ENCODE measurements at places on chromosomes 5 and 9.
A peak's percentile ranks its signal among the peaks of the same experiment; 100 is the strongest.

GRCh38 chr9:89844535-89844934 lies 239.7 kb downstream of the GADD45G start:
- no peak for DNase-seq

GRCh38 chr5:10528827-10529226 lies 35.0 kb upstream of the ANKRD33B start:
- DNase-seq = no peak

GRCh38 chr9:101530076-101530711 lies 3.5 kb upstream of the RNF20 start:
- DNase-seq = peak; percentile 43

DNA sequence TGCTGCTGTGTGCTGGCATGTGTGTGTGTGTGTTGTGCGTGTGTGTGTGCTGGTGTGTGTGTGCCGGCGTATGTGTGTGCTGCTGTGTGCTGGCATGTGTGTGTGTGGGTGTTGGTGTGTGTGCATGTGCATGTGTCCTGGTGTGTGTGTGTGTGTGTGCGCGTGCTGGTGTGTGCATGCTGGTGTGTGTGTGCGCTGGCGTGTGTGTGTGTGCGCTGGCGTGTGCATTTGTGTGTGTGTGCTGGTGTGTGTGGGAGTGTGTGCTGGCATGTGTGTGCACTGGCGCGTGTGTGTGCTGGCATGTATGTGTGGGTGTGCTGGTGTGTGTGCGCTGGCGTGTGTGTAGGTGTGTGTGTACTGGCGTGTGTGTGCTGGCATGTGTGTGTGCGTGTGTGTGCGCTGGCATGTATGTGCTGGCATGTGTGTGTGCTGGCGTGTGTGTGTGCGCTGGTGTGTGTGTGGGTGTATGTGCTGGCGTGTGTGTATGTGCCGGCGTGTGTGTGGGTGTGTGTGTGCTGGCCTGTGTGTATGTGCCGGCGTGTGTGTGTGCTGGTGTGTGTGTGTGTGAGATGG lies 20.1 kb downstream of the UNC5A start:
- no peak for DNase-seq

DNA sequence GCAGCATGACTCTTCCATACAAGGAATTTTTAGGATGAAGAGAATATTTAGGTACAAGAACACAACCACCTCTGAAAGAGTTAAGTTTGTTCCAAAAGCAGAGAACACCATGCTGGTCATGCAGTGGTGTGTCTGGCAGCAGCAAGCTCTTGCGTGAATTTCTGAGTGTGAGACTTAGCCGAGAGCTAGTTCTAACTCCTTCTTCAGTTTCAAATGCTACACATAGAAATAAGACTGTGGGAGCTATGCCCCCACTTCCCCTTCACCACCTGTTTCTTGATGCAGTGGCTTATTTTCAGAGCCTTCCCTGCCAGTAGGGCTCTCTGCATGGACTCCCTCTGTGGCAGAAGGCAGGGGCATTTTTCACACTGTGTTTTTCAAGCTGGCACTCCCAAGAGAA lies 122.9 kb upstream of the ZNF366 start:
- DNase-seq = no peak
